ENCODE measurements at places on chromosomes 16 and 17. TPM values are rescaled to one million over a fixed set of nuclear protein-coding genes. Genes with fewer than 3 reads are reported as not detected.

GRCh38 chr16:80718480-80719220 lies 85.7 kb downstream of the CDYL2 start:
- no peak for DNase-seq
- H3K36me3 ChIP-seq: no peaks in the 10 kb centered on the region
- H3K4me3 ChIP-seq: no peak overlapping the region
- no peaks in the 10 kb centered on the region for H3K27me3 ChIP-seq
- H3K4me1 ChIP-seq: peaks cover 3% of the 10 kb centered on the region
- no peak overlapping the region for H3K27ac ChIP-seq

DNA sequence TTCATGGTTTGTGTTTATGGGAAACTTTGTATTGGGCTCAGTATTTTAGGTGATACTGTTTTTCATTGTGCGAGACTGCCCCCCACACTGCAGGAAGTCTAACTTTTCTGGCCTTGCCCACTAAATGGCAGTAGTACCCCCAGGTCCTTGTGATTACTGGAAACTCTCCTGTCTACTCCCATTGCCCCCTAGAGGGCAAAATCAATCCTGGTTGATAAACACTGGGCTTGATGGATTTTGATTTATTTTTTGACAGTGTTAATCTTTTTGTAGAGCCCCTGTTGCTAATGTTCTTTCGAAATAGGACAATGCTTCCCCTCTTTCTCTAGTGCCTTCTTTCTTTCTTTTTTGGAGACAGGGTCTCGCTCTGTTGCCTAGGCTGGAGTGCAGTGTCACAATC lies 15.5 kb downstream of the METTL9 start:
- no peak overlapping the region for H3K27ac ChIP-seq
- H3K27me3 ChIP-seq: no peaks in the 10 kb centered on the region
- H3K36me3 ChIP-seq: peaks cover 6% of the 10 kb centered on the region

GRCh38 chr17:78622491-78623265 lies 45.5 kb upstream of the DNAH17 start:
- H3K36me3 ChIP-seq: no peaks in the 10 kb centered on the region
- H3K27me3 ChIP-seq: peaks cover 5% of the 10 kb centered on the region
- no peak overlapping the region for H3K27ac ChIP-seq
- H3K4me3 ChIP-seq: no peak overlapping the region
- no peak for DNase-seq

Gene CCL17
- total RNA-seq: not detected

Gene CAMTA2
- total RNA-seq: 34.1 TPM

GRCh38 chr17:44830359-44831288 lies 537 bp upstream of the GJC1 start:
- no peaks in the 10 kb centered on the region for H3K36me3 ChIP-seq
- H3K4me1 ChIP-seq: peaks cover 15% of the 10 kb centered on the region
- peak overlapping the region; percentile 92 for H3K27ac ChIP-seq

Gene ACSM2B
- total RNA-seq: not detected

- H3K27me3 ChIP-seq: no peaks in the 10 kb centered on the region
- no peaks in the 10 kb centered on the region for H3K36me3 ChIP-seq
- H3K4me1 ChIP-seq: no peaks in the 10 kb centered on the region
These were observed 382.0 kb downstream of the GRIN2A start for GRCh38 chr16:9800186-9800738.

DNA sequence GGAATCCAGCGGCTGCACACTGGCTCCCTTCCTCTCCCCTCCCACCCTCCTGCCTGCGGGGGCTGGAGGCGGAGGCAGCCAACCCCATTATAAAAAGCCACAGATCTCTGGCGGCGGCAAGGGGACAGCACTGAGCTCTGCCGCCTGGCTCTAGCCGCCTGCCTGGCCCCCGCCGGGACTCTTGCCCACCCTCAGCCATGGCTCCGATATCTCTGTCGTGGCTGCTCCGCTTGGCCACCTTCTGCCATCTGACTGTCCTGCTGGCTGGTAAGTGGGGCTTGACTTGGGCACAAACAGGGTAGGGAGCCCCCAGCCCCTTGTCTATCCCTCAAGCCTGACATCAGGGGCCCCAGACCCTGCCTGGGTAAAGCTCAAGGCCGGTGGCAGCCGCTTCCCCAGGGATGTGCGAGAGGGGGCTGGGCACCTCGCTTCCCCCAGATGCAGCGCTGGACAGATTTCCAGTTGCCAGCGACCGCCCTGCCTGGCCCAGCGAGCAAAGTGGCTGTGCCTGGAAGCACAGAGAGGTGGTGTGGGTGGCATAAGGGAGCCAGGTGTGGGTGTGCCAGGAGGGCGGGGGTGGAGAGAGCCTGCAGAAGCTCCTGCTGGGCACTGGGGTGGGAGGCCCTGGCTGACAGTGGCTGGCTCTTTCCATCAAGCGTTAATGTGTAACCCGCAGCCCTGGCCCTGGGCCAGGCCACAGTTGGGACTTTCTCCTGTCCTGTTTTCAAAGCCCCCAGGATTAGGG lies at the start of gene CX3CL1:
Gene CX3CL1 (plus strand): TSS at position 119 of the 745 bp plus-strand sequence. CDS start 79 bp downstream, at position 198.
- H3K36me3 ChIP-seq: no peaks in the 10 kb centered on the region
- DNase-seq: peak; percentile 24
- H3K27ac ChIP-seq: no peak within 1 kb of the TSS
- H3K4me3 ChIP-seq: peak within 1 kb of the TSS; percentile 9

DNA sequence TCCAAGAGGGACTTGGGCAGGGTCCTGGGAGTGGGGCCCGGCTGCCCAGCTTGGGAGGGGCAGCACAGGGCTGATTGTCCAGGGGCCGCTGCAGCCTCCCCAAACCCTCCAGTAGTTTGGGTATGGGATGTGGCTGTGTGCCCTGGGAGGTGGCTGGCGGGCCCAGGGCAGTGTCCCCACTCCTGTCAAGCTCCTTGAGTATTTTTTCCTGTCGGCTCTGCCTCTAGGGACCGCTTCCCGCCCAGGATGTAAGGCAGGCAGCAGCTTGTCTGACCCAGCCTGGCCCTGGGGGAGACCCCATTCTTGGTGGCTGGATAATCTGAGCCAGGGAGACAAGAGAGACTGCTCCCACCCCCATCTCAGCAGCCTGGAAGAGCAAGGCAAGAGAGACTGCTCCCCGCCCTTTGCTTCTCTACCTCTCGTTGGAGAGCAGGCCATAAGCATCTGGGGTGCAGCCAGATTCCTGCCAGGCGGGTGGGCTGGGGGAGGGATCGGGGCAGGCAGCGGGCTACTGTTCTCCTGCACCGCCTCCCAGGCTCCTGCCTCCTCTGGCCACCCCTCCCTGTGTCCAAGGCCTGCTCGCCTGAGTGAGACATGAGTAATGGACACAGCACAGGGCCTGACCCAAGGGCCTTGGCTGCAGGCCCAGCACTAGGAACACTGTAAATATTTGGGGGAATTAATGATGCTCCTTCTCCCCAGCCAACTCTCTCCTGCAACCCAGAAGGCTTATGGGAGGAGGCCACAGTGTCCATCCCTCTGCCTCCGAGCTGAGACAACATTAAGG lies 18.4 kb upstream of the ITGA3 start:
- no peak overlapping the region for H3K4me3 ChIP-seq
- peaks cover 18% of the 10 kb centered on the region for H3K4me1 ChIP-seq
- peaks cover 15% of the 10 kb centered on the region for H3K27me3 ChIP-seq
- DNase-seq: no peak
- no peaks in the 10 kb centered on the region for H3K36me3 ChIP-seq

- no peaks in the 10 kb centered on the region for H3K27me3 ChIP-seq
- peaks cover 14% of the 10 kb centered on the region for H3K36me3 ChIP-seq
- DNase-seq: no peak
- peaks cover 2% of the 10 kb centered on the region for H3K4me1 ChIP-seq
These were observed 57.1 kb downstream of the HELZ start for GRCh38 chr17:67187927-67188326.

GRCh38 chr16:3838600-3839401 lies 41.7 kb downstream of the CREBBP start:
- DNase-seq: no peak

DNA sequence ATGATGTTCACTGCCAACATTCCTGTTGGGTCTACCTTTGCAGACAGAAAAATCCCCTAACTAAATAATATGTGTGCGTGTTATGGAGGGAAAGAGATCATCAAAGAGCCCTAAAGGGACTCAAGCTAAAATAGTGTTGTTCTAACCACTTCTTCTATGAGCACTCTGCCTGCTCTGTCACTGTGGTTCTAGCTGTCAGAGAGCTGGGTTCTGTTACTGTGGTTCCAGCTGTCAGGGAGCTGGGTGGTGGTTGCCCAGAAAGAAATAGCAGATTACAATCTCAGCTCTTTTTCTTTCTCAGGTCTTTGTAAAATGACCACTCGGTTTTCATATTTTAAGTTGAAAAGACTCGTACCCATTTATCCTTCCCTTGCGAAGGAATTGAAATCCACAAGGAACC lies 176.3 kb downstream of the HS3ST3A1 start:
- H3K4me3 ChIP-seq: no peak overlapping the region
- H3K27me3 ChIP-seq: no peaks in the 10 kb centered on the region
- no peaks in the 10 kb centered on the region for H3K36me3 ChIP-seq
- H3K4me1 ChIP-seq: peaks cover 19% of the 10 kb centered on the region
- DNase-seq: no peak

Gene HEATR9
- not detected for total RNA-seq

Gene SLC12A3
- not detected for total RNA-seq

GRCh38 chr17:27247071-27247957 lies 46.6 kb upstream of the WSB1 start:
- peaks cover 10% of the 10 kb centered on the region for H3K4me1 ChIP-seq
- no peak overlapping the region for H3K27ac ChIP-seq
- DNase-seq: no peak

- no peaks in the 10 kb centered on the region for H3K36me3 ChIP-seq
- H3K4me3 ChIP-seq: no peak overlapping the region
- no peaks in the 10 kb centered on the region for H3K27me3 ChIP-seq
- H3K27ac ChIP-seq: no peak overlapping the region
- no peak for DNase-seq
These were observed 313.2 kb upstream of the KCNJ16 start for GRCh38 chr17:69761767-69762321.

- DNase-seq: no peak
- no peaks in the 10 kb centered on the region for H3K36me3 ChIP-seq
- H3K4me3 ChIP-seq: no peak overlapping the region
- peaks cover 9% of the 10 kb centered on the region for H3K27me3 ChIP-seq
- H3K4me1 ChIP-seq: peaks cover 8% of the 10 kb centered on the region
These were observed 85.1 kb upstream of the TBX2 start for GRCh38 chr17:61314368-61315078.

Gene PABPN1L
- total RNA-seq: not detected

DNA sequence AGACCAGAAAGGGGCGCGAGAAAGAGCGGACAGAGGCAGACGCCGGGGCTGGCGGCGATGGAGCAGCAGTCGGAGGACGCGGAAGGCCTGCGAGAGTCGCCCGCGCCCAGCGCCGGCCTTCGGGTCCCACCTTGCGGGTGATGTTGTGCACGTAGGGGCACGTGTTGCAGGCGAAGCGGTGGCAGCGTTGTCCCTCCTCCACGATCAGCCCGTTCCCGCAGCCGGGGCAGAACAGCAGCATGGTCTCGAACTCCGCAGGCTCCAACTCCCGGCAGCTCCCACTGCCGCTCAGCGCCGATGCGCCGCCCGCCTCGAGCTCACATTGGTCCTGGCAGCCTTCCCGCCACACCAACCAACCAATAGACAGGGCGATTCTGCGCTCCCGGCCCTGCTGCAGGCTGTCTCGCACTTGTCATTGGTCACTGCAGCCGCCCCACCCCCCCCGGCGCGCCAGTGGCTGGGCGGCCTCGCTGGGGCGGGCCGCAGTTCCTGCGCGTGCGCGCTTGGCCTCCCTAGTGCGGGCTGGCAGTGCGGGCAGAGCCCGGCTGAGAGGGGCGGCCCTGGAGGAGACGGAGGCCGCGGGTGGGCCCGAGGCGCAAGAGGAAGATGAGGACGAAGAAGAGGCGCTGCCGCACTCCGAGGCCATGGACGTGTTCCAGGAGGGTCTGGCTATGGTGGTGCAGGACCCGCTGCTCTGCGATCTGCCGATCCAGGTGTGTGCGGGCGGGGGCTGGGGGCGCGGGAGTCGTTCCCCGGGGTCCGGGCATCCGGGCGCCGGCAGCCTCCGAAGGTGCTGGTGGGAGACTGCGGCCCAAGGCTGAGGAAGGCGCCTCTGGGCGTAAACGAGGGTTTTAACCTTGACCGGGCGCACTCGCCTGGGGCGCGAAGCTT lies at the start of the genes POLR3K and SNRNP25:
Gene POLR3K (minus strand): TSS at position 263 of the 891 bp plus-strand sequence. CDS start 22 bp downstream, at position 241.
Gene SNRNP25 (plus strand): TSS at position 483 of the 891 bp plus-strand sequence. CDS start 189 bp downstream, at position 672.
- H3K27ac ChIP-seq: peak within 1 kb of the TSS; percentile 94
- peaks cover 16% of the 10 kb centered on the region for H3K36me3 ChIP-seq
- H3K4me1 ChIP-seq: peaks cover 4% of the 10 kb centered on the region
- DNase-seq: peak; percentile 97
- peak within 1 kb of the TSS; percentile 84 for H3K4me3 ChIP-seq

- H3K4me3 ChIP-seq: no peak overlapping the region
- H3K27ac ChIP-seq: no peak overlapping the region
- peaks cover 16% of the 10 kb centered on the region for H3K36me3 ChIP-seq
- H3K4me1 ChIP-seq: peaks cover 6% of the 10 kb centered on the region
- DNase-seq: no peak
These were observed 24.8 kb downstream of the TMC7 start for GRCh38 chr16:19008245-19009169.

GRCh38 chr17:51912939-51913338 lies 245.6 kb downstream of the CA10 start:
- no peak overlapping the region for H3K27ac ChIP-seq
- no peak for DNase-seq
- H3K36me3 ChIP-seq: no peaks in the 10 kb centered on the region
- H3K27me3 ChIP-seq: peaks cover 3% of the 10 kb centered on the region
- no peak overlapping the region for H3K4me3 ChIP-seq

Gene ZP2
- not detected for total RNA-seq

Gene CFDP1
- total RNA-seq: 91.5 TPM

Gene ABCC6
- 9.8 TPM for total RNA-seq

Gene WFDC1
- total RNA-seq: 0.24 TPM

DNA sequence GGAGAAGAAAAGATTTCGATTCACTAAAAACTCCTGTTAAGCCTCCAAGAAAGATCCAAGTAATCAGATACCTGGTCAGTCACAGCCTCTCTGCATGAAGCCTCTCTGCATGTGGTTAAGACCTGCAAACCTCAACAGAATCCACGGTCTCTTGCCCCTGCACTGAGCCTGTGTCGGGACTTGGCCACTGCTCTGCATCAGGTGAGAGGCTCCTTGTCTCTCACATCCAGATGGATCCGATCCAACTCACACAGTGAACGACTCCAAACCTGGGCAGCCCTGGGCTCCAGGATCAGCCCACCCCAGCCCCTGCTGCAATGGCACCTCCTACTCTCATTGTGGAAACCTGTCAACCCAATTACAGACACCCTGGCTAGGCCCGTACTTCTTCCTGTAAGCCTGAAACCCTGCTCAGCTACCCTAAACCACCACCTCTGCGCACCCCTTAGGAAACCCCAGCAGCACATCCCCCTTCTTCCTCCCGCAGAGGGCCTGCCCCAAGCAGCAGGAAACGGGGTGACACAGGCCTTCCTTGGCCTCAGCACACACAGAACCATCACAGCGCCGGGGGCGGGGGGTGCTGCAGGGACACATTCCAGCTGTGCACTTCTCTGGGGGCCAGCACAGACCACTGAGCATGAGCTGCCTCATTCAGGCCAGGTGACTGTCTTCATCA lies 129.5 kb downstream of the ANKRD11 start:
- peaks cover 42% of the 10 kb centered on the region for H3K4me1 ChIP-seq
- H3K27ac ChIP-seq: peak overlapping the region; percentile 33
- no peak for DNase-seq
- peaks cover 2% of the 10 kb centered on the region for H3K36me3 ChIP-seq

DNA sequence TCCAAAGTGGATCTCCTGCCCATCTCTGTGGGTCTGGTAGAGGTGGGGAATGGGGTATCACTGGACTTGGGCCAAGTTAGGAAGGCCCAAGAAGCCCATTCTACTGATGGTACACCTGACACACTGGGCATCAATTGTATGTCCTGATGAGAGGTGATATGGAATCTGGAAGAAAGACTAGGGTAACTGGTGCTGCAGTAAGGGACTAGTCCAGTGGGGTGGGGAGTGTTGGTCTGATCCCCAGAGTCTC lies 5.9 kb upstream of the NFATC3 start:
- no peak for DNase-seq
- H3K27me3 ChIP-seq: no peaks in the 10 kb centered on the region
- peaks cover 13% of the 10 kb centered on the region for H3K4me1 ChIP-seq
- H3K4me3 ChIP-seq: no peak overlapping the region

Measured in progenitor cell of endocrine pancreas (in vitro differentiated cells).